ENCODE measurements at places on chromosomes 12 and 14. TPM values are rescaled to one million over a fixed set of nuclear protein-coding genes. Genes with fewer than 3 reads are reported as not detected.

DNA sequence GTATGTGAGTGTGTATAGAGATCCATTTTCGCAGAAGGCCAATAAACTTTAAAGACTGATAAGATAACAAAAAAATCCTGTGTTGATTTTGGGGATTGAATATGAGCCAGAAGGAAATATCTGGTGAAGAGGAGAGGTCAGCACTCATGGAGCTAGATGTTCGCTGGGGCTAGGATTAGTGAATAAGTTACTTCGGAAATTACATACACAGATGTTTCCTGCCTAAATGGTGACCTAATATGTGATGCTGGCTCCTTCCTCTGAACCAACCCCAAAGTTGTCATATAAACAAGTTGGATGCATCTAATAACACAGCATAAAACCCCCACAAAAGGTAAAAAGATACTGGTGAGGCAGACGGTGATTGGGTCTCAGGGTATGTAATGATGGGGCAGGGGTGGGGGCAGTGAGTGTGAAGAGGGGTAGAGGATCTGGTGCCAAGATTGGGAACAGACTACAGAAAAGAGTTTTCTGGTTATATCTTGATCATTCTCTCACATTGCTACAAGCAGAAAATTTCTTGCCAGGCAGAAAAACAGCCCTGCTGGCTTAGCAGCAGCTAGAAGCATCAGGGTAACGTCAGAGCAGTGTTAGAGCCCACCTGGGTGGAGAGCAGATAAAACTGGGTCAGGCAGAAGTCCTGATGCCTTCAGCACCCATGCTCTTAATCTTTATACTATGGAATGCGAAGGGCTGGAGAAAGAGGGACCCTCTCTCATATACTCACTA, 140.4 kb upstream of the GZMB start:
- no peak for DNase-seq

DNA sequence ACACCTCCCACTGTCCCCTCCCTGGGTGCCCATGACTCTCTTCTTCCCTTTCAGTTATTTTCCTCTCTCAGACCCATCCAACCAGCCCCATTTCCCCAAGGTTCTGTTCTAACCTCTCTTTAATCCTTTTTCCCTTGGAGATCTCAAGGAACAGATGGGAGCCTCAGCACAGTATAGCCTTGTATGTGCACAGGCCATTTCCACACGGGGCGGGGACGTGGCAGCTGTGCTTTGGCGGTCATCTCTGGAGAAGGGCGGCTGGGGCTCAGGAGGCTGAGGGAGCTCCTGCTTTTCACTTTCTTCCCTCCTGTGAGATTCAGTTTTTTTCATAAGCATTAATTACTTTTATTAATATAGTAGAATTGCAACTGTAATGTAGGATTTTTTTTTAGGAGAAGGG, 212.2 kb downstream of the ZFP36L1 start:
- no peak for DNase-seq

GRCh38 chr14:31926123-31926522, 151.0 kb upstream of the ARHGAP5 start:
- DNase-seq: no peak

GRCh38 chr12:124738636-124739467, 124.8 kb downstream of the SCARB1 start:
- no peak for DNase-seq

- DNase-seq: peak; percentile 83
Measured at GRCh38 chr12:112998987-112999767, 20.9 kb downstream of the OAS2 start.

DNA sequence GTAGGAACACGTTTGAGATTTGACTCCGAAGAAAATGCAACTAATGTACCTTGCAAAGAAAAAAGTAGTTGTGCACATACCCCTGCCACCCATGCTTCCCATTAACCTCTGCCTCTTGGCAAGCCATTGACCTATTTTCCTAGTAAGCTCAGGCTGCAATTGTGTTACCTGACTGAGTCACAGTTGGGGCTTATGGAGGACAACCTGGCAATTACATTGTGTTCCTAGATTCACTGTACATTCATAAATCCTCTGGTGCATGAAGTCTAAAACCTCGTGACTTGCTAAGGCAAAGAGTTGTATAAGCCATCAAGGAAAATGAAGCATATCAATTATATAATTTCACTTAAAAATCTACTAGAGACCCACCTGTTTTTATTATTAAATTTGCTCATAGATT, 62.0 kb upstream of the DUSP6 start:
- no peak for DNase-seq

- no peak for DNase-seq
Measured at GRCh38 chr14:58736606-58737005, 98.8 kb downstream of the DACT1 start.

DNA sequence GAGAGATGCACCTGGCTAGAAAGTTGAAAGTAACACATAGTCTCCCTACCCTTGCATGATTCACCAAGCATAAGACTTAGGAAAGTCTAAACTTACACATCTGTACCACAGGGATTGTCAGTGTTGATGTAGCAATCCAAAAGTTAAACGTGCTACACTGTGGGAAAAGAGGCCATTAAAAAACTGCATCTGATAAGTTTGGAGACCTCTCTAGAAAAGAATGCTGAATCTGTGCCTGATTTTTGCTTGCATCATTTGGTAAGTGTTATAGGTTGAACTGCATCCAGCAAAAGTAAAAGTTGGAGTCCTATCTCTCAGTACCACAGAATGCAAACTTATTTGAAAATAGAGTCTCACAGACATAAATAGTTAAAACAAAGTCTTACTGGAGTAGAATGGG, 126.6 kb downstream of the SLC6A15 start:
- no peak for DNase-seq

DNA sequence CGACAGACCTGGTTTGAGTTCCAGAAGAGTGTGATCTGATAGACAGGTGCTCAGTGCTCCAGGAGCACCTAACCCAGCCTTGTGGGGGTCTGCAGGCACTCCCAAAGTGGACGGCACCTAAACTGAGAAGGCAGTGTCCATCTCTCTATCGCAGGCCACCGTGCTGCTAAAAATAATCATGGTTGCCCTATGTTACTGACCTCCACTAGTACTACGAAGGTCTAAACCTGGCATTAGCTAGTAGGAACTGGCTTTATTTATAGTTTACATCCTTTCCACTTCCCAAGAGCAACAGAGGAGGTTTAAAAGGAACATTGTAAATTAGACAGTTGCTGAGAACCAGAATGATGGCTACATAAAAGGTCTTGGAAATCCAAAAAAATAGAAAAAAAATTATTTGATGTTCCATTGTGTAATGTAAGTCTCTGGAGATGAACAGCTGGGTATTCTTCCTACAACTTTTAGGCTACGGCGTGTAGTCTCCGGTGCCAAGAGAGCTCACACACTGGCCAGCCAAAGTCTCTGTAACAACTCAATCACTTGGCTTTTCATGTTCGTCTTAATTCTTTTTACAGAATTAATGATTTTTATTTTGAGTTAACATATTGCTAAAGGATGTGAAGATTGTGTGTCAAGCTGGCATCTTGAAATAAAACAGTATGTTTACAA, 27.3 kb downstream of the PPFIBP1 start:
- no peak for DNase-seq

DNA sequence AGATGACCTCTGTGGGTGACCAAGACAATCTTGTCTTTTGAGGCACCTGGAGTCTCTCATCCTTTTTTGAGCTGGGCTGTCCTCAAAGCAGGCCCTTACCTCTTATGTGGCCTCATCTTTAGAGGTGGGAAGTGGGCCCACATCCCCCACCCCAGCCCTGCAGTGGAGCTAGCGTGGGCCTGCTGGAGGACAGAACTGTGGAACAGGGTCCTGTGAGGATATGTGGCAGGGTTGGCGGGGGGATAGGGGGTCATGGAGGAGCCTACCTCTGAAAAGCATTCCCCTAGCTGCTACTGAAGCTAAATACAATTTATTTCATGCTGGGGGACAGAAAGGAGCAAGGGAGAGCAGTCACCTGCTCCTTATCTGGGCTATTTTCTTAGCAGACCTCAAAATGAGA, 457 bp upstream of the GPD1 start:
- DNase-seq: no peak

DNA sequence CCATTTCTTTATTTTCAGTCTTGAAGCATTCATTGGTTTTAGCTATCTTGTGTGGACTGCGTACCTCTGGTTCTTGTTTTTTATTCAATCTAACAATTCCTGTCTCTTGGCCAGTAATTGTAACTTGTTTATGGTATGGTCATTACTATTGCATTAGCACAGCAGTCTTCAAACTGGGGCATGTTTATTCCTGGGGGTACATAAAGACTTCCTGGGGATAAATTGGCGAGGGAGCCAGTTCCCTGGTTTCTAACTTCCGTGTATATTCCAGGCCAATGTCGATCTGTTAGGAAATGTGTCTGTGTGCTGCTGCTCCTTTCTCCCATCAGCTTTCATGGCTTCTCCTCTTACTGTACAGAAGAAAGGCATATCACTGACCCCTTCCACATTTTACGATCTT, 13.7 kb upstream of the EVL start:
- no peak for DNase-seq

DNA sequence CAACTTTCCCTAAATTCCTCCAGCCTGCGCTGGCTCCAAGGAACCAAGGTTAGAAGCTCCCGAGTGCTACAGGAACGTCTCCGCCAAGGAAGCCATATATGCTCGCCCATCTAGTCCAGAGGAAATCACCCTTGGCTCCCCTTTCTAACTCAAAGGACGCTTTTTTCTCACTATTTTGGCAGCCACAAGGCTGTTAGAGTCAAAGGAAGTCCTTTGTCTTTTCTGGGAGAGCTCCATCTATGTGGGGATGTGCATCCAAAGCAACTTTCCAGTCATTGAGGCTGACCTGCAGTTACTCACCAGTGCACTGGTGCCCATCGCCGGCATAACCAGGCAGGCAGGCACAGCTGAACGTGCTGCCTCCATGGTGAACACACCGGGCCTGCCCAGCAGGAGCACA, 37.6 kb downstream of the RTRAF start:
- DNase-seq: no peak

DNA sequence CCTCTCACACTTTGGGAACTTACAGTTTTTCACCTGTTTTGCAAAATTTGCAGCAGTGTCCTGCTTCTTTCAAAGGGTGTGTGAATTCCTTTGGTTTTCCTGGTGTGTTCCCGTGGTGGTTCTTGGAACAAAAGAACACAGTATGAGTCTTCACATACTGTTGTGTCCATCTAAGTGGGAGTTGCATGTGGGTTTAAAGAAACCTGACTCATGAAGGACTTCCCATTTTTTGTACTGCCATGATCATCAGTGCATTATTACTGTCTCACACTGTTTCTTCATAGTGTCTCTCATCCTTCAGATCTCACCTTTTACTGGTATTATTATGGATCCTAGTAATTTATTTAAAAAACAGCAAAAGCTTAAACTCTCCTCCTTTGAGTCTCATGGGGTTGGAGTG, 3.8 kb upstream of the GZMH start:
- DNase-seq: no peak

GRCh38 chr12:92030618-92031017, 115.0 kb downstream of the BTG1 start:
- DNase-seq: peak; percentile 74

SPX gene
- polyA plus RNA-seq: 0.38 TPM

SERPINA12 gene
- not detected for polyA plus RNA-seq

FAM90A1 gene
- 0.20 TPM for polyA plus RNA-seq

FOXA1 gene
- not detected for polyA plus RNA-seq

COX8C gene
- polyA plus RNA-seq: not detected

RNASE4 gene
- polyA plus RNA-seq: 8.4 TPM
